Adrenal gland (tissue), 19 donors: ENCODE measurements at places on chromosomes 12 and 14. TPM values are rescaled to one million over a fixed set of nuclear protein-coding genes. Genes with fewer than 3 reads are reported as not detected.

DNA sequence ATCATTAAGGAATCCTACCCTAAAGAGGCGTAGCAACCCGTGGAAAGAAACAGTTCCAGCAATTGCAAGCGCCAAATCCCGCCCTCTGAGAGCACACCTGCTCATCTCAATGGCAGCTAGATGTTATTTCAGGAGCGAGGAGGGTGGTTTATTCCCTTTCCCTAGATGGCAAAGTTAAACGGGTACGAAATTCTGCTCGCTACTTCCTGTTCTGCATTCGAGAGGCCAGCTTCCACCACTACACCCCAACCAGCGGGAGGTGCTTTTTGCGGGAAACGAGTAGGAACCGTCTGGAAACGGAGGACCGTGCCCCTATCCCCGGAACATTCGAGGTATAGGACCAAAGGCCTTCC is 536 bp downstream of the VPS29 start:
- DNase-seq: no peak

DNA sequence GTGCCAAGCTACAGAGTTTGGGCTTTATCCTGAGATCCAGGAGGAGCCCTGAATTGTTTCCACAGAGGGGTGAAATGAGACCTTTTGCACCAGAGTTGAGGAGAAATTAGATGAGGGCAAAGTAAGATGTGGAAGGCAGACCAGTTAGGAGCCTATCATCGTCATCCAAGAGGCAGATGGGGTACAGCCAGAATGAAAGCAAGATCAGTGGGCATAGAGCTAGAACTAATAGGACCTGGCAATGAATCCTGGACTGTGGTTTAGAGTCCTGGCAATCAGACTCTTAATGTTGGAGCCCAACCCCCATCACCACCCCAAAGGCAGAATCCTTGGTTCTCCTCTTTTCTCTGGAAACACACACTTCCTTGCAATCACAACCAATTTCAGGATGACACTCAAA is 166.6 kb upstream of the HMGA2 start:
- DNase-seq: no peak

CCDC175 gene
- not detected for total RNA-seq

DNA sequence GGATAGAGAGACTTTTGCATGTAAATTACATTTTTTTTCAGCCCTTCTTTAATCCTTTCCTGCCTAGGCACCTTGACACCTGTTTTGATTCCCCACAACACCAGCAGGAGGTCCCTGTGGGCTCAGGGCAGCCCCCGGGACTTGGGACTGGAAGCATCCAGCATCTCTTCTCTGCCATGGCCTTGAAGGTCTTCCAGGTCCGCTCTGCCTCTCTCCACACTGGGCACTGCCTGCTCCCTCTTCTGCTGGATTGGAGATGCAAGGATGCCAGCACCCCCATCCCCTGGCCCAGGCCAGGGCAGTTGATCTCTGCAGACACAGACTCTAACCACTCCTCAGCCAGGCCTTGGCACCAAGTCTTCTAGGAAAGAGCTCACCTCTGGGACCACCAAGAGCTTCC is 134.5 kb upstream of the C14orf180 start:
- DNase-seq: no peak
